ENCODE measurements at places on chromosomes 12 and 14. TPM values are rescaled to one million over a fixed set of nuclear protein-coding genes. Genes with fewer than 3 reads are reported as not detected.

CMKLR1 gene
- total RNA-seq = 26.0 TPM

NAV3 gene
- total RNA-seq = 16.6 TPM

OASL gene
- total RNA-seq = 8.1 TPM

ABCC9 gene
- total RNA-seq = 55.1 TPM

GALNT9 gene
- total RNA-seq = not detected

HHIPL1 gene
- total RNA-seq = 3.8 TPM

PITPNM2 gene
- total RNA-seq = 23.1 TPM

All from mesenteric fat pad (tissue), 1 donor.